Activated T-cell treated with anti-CD3 and anti-CD28 coated beads, Interleukin-2, amount 50 U/mL, for 4 hours (primary cell): ENCODE measurements at places on chromosomes 5 and 9.

DNA sequence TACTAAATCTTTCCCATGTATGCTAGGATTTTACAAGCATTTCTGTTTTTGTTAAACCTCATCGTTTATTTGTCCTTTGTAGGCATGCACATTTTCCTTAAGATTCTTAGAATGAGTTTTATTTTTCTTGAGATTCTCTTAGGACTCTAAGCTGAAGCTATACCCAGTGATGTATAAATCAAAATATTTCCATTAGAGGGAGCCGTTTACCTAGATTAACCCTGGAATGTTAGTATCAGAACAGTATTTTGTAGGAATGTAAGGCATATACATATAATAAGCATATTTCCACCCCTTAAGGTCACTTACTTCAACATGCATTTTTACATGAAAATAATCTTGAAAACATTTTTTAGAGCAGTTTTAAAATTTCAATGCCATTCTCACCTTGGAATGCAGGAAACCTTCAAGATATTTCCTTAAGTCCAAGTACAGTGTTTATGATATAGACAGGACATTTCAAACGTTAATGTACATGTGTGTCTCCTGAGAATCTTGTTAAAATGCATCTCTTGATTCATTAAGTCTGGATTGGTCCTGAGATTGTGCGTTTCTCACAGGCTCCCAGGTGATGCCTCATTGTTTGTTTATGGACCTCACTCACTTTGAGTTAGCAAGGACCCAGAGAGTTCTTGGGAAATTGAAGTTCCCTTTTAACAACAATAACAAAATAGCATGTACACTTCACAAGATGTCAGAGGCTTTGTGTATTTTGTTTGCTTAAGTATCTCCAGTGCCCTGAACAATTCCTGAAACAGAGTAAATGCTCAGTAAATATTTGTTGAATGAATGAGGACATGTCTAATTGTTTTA, 34.9 kb upstream of the FCHO2 start:
- no peak for DNase-seq

GRCh38 chr5:133610489-133611356, 1.6 kb downstream of the FSTL4 start:
- DNase-seq = no peak

- DNase-seq = no peak
These were observed 110.2 kb downstream of the PJA2 start for GRCh38 chr5:109299557-109299956.

DNA sequence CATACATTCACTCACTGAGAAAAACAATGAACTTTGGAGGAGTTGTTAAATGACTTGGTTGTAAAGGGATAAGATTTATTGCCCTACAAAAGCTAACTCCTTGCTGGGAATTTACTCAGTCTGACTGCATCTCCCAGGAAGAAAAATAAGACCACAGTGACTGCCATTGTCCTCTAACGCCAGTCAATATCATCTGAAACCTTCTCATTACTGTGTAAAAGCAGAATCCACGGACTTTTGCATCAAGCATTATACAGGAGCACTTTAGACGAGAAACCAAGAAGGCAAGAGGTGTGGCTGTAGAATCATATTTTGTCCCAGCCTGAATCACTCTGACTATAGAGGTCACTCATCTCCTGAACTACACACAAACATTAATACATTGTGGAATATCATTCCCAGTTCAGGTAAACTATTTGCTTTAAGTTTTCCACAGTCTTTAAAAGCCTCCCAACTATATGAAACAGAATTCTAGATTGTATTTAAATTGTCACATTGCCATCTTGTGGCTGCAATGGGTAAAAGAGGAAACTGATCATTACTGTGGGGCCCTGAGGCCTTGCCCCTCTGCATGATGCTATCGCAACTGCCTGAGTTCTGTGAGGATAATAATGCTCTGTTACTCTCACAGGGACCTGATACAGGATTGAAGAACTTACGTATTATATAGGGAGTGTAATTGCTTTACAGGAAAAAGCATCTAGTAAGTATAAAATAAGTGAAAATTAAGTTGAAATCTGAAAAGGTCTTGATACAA, 142.9 kb downstream of the SLCO4C1 start:
- no peak for DNase-seq

DNA sequence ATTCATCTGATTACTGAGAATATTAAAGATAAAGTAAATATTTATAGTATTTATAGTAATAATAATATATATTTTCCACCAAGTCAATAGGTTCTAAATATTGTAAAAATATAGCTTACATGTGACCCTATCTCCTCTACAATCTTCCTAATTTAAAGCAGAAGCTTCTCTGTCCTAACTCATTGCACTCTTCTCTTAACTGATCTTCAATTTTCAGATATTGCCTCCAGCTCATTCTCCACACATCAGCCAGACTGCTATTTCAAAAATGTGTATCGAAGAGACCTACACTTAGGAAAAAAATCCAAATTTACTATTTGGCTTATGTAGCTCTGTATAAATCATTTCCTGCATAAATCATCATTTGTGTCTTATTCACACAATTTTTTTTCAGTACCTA, 47.8 kb downstream of the CDH18 start:
- no peak for DNase-seq

- no peak for DNase-seq
These were observed 312.2 kb downstream of the SEMA5A start for GRCh38 chr5:9233712-9234111.

- no peak for DNase-seq
These were observed 265.2 kb downstream of the MAST4 start for GRCh38 chr5:66861402-66861801.

DNA sequence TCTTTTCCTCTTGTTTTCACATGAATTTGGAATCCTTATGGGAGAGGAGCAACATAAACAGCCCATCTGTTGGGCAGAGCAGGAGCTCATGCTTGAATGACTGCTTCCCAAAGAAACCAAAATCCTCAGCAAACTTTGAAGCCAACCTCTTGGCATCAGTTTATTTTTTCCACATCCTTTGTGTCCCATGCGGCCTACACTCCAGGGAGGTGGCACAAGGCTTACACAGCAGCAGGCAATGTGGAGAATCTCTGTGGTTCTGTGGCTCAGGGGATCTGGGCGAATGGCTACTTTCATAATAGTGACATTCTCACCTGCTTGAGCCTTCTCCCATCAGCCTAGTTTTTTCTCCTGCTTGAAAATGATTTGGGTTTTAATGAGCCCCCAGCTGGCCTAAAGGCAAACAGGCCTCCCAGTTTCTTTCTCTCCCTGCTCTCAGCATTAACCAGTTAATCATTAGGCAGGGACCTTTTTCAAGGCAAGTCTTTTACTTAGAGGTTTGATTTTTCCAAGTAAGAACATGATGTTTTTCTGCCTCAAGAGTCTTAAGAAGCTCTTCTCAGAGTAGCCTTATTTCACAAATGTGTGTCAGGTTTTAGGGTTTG, 370.3 kb downstream of the ARHGEF28 start:
- no peak for DNase-seq

DNA sequence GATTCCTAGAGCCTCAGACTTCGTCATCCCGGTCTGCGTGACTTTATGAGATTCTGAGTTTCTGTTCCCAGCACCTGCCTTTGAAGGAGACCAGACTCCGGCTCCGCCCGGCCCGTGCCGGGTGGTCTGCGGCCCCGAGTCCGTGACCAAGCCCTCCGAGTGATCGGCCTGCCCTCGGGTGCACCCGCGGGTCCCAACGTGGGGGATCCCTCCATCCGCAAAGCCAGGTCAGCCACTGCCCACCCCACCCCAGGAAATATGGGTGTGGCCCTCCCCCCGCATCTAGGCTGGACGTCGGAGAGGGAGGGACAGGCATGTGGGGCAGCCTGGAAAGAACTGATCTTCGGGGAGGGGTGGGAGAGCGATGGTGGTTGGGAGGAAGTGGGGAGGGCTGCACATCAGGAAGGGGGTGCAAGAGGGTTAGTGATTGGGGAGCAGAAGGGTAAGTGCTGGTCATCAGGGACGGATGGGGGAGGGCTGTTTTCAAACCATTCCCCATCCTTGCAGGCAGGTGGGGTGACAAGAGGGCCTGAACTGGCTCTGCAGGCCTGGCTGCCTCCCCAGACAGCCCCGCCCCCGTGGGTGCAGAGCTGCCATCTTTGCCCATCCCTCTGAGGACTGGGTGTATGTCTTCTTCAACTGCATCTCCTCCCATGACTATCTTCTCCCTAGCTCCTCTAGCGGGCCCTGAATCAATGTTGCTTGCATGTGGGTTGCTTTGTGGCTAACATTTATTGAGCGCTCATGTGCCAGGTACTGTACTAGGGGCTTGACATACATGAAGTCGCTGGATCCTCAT, 747 bp downstream of the LRSAM1 start:
- DNase-seq = peak; percentile 35

DNA sequence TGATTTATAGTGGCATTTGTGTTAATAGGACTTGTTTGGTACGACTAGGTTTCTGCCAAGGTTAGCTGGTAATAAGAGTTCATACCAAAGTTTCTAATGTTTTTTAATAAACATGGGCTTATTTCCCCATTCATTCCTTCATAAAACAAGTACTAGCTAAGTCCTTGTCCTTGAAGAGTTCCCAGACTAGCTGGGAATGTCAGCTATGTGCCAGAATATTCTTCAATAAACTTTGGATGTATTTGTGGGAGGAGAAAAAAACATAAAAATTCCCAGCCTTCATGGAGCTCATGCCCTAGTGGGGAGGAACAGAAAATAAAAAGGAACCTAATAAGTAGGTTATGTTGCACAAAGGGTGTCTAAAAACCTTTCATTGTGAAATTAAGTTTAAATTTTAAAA, 176.9 kb downstream of the DENND1A start:
- no peak for DNase-seq

DNA sequence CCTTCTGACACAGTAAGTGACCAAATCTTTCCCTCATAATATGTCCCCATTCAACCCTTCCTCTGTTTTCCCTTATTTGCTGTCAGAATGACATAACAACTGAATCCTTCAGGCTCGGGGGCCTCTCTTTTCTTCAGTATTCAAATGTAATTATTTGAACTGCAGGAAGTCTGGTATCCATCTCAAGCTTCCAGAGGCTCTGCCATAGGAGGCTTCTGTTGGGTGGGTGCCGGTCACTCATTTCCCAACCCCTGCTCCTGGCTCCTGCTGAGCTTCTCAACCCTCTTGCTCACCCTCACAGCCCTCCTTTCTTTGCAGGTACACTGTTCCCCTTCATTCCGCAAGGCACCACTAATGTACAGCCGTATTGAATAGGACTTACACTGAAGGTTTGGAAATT, 151.8 kb upstream of the MAP3K1 start:
- DNase-seq = no peak

GRCh38 chr5:111278858-111279504, 54.8 kb downstream of the CAMK4 start:
- peak; percentile 92 for DNase-seq

GRCh38 chr5:68685863-68686262, 408.0 kb upstream of the SLC30A5 start:
- no peak for DNase-seq

DNA sequence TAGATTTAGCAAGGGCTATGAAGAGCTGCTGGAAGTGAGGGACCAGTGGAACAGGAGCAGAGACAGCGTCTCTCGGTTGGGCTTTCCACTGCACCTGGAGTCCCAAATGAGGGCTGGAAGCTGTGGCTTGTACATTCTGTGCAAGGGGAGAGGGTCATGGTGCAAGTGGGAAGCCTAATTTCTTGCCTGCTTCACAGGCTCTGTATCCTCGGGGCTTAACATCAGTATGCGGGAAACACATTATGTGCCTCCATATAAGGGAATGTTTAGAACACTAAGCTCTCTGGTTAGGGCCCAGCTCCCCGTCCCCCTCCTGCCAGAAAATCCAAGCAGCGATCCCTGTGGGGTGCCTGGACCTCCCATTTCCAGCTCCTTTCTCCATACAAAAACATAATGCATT, 89.0 kb upstream of the NIPAL4 start:
- DNase-seq = no peak

DNA sequence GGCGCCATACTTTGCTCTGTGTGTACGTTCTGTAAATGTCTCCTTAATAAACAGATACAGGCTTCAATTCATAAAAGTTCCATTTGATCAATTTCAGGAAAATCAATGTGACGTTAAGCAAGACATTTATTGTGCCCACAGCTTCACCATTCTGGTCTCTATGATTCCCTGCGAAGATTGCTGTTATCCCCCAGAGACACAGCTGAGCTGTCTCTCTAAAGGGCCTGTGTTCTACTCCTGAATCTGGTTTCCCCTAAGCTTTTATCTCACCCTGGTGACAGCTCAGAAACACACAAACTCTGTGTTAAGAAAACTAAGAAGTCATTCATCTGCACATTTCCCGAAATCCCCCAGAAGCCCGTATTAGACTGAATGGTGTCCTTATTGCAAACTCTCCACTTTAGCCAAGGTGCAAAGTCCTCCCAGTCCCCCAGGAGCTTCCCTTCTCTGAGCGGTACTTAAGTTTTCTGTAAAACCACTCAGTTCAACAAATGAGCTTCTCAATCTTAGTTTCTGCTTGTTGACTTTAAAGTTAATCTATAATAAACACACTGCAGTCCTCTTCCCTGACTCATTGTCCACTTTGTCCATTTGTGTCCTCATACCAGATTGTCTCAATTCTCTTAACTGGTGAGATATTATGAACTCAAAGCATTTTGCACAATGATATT, 1.4 kb upstream of the C5orf15 start:
- DNase-seq = no peak

- no peak for DNase-seq
These were observed 200.5 kb upstream of the POU5F2 start for GRCh38 chr5:93941897-93942296.

DNA sequence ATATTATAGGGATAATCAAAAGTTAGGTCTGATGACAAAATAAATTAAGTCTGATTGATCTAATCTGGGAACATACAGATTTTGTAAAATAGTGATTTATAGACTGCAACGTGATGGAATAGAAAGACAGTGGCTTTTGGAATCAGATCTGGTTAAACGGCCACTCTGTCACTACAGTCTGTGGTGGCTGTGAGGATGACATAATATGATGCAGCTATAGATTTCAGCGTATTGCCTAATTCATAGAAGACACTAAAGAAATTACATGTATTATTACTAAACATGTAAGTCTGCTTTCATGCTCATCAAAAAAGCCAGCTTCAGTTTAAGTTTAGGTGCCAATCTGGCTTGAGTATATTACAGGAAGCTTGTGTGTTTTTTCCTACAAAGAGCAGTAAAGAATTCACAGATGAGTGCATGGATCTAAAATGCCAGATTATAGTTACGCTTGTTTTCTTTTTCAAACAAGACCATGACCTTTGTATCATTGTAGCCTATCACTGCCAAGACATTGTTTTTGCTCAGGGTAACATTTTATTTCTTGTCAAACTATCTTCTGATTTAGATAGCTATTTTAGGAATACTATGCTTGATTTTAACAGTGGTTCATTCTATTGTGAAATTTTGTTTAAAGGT, 25.7 kb downstream of the CPEB4 start:
- no peak for DNase-seq

DNA sequence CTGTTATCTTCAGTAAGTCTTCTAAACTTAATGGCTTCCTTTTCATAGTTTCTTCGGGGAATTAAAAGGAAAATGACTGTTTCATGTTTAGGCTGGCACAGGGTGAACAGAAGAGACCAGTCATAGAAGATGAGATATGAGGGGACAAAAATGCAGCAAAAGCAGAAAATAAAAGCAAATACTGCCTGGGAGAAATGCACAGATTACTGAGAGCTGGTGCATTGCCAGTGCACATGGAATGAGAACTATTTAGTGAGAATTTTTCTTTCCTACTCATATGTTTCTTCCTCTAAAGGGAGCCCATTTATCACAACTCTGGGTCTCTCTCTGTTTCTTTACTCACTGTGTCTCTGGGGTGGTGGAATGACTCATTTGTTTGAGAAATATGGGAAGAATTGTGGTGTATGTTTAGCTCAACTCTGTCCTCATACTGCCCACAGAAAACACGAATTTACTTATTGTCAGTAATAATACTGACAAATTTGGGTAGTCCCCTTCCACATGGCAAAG, 25.9 kb upstream of the ANKRD55 start:
- no peak for DNase-seq
